CD14-positive monocyte (primary cell): ENCODE measurements at places on chromosomes 12 and 14.
A peak's percentile ranks its signal among the peaks of the same experiment; 100 is the strongest.

DNA sequence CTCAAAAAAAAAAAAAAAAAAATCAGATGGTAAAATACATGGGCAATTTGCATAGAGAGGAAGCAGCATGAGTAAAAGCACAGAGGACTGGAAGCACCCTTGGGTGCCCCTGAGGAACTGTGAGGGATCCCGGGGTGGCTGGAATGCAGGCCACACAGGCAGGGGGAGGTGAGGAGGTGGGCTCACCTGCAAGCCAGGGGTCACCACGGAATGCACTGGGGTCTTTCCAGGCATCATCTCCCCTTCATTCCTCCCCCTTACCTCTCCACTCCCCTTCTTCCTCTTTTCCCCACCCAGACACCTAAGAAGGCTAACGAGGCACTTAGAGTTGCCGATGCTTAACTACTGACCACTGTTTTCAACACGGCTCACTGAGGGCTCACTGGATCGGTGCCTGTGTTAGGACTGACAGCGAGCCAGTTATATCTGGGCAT, 14.4 kb upstream of the HIP1R start:
- no peak for DNase-seq

- no peak for DNase-seq
Observed at GRCh38 chr14:37340353-37340752, 142.6 kb downstream of the MIPOL1 start.

DNA sequence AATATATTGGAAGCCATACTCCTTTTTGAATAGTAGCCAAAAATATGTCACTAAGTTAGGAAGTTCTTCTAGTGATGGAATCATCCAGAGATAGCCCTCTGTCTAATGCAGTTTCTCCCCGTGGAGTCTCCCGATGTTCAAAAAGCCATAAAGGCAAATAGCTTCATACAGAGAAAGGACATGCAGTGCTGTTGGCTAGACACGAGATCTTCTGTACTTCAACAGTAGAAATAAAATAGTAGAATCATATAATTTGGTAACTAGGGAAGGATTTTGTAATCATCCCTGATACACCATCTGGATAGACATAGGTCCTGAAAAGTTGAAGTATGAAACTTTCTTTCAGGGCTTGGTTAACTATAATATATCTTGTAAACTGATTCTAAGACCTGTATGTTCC, 27.6 kb downstream of the LRFN5 start:
- DNase-seq, result no peak

DNA sequence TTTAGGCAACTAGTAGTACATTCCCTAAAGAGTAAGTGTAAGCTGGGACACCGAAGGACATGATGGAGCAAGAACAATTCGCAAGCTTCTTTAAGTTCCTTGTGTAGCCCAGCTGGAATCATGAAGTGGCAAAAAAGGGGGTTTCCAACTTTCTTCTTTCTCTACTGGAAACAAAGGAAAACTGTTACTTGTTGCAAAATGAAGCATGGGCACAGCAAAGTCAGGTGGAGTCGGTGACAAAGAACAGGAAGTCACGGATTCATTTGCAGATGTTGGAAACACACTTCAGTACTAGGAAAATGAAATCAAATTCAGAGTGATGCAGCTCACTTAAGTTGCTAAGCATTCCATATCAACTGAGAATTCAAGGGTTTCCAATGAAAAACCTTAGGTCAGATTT, 706.9 kb upstream of the STXBP6 start:
- no peak for DNase-seq

DNA sequence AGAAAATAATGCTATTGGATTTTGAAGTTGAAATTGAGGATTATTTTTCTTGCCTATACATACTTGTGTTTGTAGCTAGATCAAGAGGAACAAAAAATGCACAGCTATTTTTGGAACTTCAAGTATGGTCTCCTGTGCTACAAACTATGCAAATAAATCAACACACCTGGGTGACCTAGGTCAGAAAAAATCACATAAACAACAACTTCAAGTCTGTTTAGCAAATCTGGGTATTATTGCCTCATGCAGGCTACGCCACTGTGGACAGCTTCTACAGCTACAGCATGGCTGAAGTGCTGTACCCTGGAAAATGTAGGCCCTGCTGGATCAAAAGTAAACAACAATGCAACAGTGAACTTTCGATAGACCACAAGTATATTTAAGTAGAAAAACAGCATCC, 87.5 kb downstream of the SLC6A15 start:
- DNase-seq, result no peak

GRCh38 chr14:70009961-70010360, 130.7 kb downstream of the SMOC1 start:
- no peak for DNase-seq

DNA sequence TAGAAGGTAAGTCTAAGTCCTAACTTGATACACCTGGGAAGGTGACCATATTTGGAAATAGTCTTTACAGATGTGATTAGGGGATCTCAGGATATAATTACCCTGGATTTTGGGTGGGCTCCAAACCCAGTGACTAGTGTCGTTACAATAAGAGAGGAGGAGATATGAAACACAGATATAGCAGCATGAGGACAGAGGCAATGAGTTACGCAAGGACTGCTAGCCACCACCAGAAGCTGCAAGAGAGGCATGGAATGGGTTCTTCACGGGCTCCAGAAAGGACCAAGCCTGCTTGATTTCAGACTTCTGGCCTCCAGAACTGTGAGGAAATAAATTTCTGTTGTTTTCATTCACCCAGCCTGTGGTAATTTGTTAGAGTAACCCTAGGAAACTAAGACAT, 28.6 kb downstream of the FGFR1OP2 start:
- DNase-seq, result no peak

DNA sequence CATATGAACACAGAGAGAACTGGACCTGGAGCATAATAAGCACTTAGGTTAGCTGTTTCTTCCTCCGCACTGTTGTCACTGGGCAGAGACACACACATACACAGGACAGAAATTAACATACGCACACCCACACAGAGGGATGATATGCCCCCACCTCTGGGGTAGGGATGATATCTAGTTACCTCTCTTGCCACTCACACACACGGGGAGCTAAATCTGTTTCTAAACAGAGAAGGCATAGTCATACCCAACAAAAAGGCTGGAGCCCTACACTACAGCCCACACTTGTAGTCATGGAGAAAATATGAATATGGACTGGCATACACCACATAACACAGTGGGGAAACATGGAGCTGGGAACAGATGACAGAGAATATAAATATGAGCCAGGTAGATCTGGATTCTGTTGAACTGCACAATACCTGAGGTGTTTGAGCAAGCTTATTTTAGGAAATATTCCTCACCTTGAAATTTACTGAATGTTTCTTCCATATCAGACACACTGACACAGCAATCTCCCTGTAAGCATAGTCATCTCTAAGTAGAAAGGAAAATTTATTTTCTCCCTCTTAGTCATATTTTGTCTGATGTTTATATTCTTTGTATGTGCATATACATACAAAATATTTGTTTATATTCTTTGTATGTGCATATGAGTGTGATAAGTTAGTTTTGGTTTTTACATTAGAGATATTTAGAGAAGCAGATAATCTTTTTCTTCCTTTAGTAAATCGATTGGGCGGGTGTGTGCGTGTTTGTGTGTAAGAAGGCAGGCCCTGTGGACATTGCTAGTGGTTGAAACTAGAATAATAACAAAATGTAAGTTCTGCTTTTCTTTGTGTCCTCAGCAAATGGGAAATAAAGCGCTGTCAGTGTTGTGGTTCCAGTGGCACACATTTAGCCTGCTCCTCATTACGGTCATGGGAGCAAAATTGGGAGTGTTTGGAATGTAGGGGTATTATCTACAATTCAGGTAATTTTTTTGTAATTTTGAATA, 20.9 kb upstream of the SCFD1 start:
- no peak for DNase-seq

DNA sequence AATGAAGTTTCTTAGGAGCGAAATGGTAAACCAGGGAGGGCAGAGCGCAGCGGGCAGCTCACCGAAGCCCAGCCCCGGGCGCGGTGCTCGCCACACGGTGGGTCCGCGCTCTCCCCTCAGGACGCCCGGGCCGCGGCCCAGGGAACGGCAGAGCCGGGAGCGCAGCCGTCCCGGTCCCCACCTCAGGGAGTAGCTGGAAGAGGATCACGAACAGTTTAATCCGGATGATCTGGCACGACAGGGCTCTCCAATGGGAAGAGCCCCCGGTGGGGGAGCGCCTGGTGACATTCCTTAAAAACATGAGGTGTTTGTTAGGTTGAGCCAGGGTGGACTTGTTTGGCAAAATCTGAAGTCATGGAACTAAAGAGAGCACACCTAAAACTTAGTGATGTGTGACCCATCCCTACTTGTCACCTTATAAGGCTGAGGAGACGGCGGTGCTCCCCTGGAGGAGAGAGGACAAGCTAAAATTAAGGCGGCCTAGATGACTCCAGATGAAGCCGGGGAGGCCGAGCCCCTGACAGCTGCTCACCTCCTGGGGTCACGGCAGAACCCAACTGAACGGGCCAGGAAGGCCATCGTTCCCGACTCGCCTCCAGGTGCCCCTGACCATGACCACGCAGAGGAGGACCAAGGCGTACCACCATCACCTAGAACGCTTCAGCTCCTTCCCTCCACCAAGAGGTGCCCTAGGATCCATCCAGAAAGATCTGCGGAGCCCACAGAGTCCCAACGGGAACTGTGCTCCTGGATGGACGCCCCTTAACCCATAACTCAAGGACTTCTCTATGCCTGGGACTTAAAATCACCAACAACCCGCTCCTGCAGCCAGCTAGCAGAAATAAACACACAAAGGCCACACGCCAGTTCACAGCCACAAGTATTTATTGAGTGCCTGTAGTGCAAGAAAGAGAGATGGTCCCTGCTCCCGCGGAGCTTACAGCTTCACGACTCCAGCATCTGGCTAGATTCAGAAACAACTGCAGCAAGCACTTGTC, 866 bp upstream of the PITPNM2 start:
- no peak for DNase-seq

DNA sequence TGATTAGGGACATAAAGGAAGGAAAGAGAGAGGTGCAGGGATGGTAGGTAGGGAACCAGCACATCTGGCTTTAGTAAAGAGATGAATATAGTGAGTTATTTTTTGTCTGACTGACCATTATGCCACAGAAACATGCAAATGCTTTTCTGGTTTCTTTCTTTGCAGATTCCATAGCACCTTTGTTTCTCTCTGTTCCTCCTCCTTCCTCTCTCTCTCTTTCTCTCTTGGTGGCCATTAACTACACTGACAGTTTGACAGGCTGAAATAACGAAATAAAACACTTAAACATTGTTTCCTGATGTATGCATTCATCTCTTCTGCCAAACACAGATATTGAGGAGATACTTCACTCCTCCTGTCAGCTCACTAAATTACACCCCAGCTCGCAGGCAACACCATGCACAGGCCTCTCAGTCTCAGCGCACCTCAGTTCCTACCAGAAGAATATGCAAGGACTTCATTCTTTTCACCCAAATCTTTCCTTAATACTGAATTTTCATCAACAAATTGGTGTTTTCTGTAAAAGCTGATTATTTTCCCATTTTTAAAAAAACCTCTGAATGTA, 406.9 kb upstream of the SOX5 start:
- no peak for DNase-seq

- no peak for DNase-seq
Observed at GRCh38 chr12:121960541-121960940, 42.1 kb downstream of the CFAP251 start.

DNA sequence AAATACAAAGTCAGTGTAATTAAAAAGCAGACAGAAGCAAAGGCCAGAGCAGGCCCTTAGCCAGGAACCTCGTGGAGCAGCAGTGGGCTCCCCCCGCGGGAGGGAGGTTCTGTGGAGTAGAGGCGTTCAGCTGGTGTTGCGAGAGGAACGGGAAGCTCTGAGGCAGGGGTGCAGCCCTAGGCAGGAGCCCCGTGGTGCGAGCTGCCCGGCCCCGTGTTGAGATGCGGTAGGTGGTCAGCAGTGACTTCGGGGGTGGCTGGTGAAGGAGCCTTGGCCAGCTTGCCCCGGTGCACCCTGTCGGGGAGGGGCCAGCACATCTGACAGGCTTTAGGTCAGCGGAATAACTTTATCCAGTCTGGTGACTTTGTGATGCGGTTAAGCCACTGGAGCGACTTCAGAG, 46.2 kb downstream of the SFSWAP start:
- no peak for DNase-seq

GRCh38 chr12:115362339-115362976, 678.5 kb upstream of the TBX3 start:
- DNase-seq, result no peak

GRCh38 chr12:75047885-75048525, 161.6 kb downstream of the KCNC2 start:
- no peak for DNase-seq

GRCh38 chr14:74257078-74257940, 18.1 kb downstream of the VSX2 start:
- DNase-seq, result peak; percentile 56

GRCh38 chr12:66965621-66966020, 286.7 kb upstream of the GRIP1 start:
- DNase-seq, result no peak

DNA sequence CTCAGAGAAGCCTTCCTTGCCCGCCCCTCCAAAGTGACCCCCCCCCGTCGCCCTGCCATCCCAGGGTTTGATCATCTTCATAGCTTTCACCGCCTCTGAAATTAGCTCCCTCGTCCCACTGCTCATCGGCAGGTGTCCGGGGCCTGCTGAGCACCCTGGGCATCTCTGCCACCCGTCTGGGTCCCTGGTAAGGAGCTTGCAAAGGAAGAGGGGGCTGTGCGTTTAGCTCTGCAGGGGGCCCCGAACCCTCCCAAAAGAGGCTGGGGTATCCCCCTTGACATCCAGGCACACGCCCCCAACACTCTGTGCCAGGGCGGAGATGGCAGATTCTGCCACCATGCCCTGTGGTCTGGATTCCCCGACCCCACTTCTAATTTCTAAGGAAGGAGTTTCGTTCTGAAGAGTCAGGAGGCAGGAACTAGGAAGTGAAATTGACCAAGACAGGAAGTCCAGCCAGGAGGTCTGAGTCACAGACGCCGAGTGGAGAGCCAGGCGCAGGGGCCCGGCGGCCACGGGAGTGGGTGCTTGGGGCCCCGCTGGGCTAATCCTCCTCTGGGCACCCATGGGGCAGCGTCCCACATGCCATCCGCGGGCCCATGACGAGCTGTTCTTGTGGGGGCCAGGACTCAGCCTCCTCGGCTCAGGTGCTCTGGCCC, 95.7 kb downstream of the RFLNA start:
- peak; percentile 97 for DNase-seq

- DNase-seq, result peak; percentile 72
Observed at GRCh38 chr12:6613776-6614512, 6.8 kb upstream of the CHD4 start.

DNA sequence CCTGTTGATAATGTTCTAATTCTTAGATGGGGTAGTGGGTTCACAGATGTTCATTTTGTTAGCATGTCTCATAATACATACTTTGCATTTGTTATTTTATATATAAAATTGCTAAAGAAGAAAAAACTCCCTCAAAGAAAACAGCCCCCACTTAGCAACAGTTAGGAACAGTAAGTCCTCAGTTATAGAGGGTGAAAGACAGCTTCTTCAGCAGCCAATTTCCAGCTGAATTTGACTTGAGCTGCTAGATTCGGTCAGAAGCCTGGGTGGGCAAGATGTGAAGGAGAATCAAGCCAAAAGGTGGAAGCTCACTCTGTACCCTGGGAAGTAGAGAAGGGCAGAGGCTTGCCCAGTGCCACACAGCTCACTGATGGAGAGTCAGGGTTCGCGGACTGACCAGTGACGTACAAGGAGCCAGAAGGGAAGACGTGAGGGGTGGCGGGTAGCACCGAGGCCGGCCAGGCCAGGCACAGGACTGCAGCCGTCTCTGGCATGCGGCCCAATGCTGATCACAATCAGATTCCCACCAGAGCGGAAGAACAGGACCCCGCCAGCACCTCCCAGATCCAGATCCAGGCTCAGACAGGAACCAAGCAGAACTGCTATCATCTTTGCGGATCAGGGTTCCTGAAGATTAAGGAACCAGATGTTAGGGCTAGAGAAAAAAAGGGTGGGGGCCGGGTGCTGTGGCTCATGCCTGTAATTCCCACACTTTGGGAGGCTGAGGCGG, 30.4 kb upstream of the VWF start:
- DNase-seq, result no peak
